ENCODE measurements at places on chromosomes 2 and 18. TPM values are rescaled to one million over a fixed set of nuclear protein-coding genes. Genes with fewer than 3 reads are reported as not detected.

- no peaks in the 10 kb centered on the region for H3K36me3 ChIP-seq
- H3K4me3 ChIP-seq = no peak overlapping the region
- no peak for DNase-seq
- H3K27me3 ChIP-seq = no peaks in the 10 kb centered on the region
Observed at GRCh38 chr2:16652296-16653082, 13.1 kb downstream of the CYRIA start.

Gene TCF4
- 18.6 TPM for total RNA-seq

Gene SLC4A5
- total RNA-seq = 1.5 TPM

Gene LYPD6
- 2.7 TPM for total RNA-seq

Gene MOGAT1
- total RNA-seq = 0.35 TPM

Gene KCNK3
- total RNA-seq = 29.2 TPM

DNA sequence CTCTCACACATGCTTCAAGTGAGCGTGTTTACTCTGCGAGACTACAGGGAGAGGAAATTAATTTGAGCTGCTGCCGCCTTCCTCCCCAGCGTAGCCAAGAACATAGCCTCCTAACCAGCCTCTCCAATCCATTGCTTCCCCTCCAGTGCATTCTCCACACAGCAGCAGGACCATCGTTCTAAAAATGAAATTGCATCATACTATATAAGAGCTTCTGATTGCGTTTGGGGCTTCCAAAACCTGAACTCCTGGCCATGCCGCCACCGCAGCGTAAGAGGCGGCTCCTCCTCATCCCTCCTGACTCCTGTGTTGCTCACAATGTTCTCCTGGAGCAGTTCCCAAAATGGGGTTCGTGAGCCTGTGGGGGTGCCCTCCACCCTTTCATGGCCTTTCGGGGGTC is 142.1 kb downstream of the MYT1L start:
- no peak overlapping the region for H3K4me3 ChIP-seq
- no peaks in the 10 kb centered on the region for H3K4me1 ChIP-seq
- H3K27ac ChIP-seq = no peak overlapping the region
- H3K27me3 ChIP-seq = no peaks in the 10 kb centered on the region
- DNase-seq = no peak
- H3K36me3 ChIP-seq = no peaks in the 10 kb centered on the region

- H3K4me3 ChIP-seq = no peak overlapping the region
- peaks cover 3% of the 10 kb centered on the region for H3K27me3 ChIP-seq
- H3K36me3 ChIP-seq = no peaks in the 10 kb centered on the region
- no peaks in the 10 kb centered on the region for H3K4me1 ChIP-seq
- H3K27ac ChIP-seq = no peak overlapping the region
Observed at GRCh38 chr18:37529863-37530262, 35.7 kb downstream of the CELF4 start.

Gene SERPINB4
- total RNA-seq = not detected

GRCh38 chr18:6979954-6980353 is 137.6 kb downstream of the LAMA1 start:
- H3K27me3 ChIP-seq = no peaks in the 10 kb centered on the region
- H3K27ac ChIP-seq = no peak overlapping the region
- no peak for DNase-seq
- H3K36me3 ChIP-seq = no peaks in the 10 kb centered on the region
- H3K4me3 ChIP-seq = no peak overlapping the region
- no peaks in the 10 kb centered on the region for H3K4me1 ChIP-seq

DNA sequence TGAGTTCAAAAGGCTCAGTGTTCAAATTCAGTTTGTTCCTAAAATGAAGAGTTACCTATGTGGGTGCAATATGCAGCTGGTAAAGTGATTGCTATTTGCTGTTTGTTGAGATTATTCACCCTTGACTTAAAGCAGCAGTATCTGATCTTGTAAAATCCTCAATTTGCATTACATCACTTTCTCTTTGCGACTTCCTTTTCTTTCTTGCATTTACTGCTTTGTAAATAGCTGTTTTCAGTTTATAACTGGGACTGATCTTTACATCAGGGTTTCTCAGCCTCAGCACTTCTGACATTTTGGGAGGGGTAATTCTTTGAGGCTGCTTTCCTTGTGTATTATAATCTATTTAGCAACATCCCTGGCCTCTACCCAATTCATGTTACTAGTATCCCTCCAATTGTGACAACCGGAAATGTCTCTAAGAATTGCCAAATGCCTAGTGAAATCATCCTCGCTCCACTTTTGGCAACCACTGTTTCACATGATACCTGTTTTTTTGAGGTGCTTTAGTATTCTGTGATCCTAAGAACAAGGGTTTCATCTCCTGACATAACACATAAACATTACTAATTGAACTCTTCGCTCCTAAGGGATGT is 12.1 kb upstream of the ERCC3 start:
- H3K27ac ChIP-seq = no peak overlapping the region
- no peaks in the 10 kb centered on the region for H3K27me3 ChIP-seq

Gene PIEZO2
- total RNA-seq = 3.2 TPM

Gene RFTN2
- total RNA-seq = 7.6 TPM

DNA sequence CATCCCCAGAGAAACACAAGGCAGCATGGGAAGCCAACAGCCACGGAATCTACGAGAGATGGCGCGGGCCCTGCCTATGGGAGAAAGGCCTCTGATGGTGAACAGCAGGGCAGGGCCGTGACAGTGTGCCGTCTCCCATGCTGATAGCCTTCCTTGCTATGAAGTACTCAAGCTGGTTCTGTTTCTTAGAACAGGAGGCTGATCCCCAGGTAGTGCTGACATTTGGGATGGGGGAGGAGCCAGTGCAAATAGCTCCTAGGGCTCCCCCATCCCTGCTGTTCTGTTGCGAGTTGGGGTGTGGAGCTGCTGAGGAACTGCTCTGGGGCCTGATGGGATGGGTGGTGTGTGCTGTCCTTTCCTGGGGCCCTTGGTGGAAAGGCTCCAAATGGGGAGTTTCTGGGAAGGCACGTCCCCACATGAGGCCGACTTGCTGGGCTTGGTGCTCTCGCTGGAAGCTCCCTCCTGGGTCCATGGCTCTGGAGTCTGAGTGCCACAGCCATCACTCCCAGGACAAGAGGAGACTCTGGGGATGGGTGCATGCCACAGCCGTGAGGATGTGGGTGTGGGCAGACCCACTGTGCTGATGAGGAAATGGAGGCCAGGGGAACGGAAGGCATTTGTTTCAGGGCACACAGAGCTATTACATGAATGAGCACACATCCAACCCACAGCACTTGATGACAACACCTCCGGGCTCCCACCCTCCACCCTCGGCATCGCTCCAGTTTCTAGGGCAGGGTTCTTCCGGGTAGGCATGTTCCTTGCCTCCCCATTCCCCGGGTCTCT is 246.8 kb downstream of the HDAC4 start:
- peak; percentile 34 for DNase-seq
- no peak overlapping the region for H3K4me3 ChIP-seq
- no peak overlapping the region for H3K27ac ChIP-seq
- H3K4me1 ChIP-seq = no peaks in the 10 kb centered on the region
- no peaks in the 10 kb centered on the region for H3K27me3 ChIP-seq

- H3K4me1 ChIP-seq = no peaks in the 10 kb centered on the region
- no peak overlapping the region for H3K27ac ChIP-seq
- DNase-seq = no peak
- no peak overlapping the region for H3K4me3 ChIP-seq
- H3K36me3 ChIP-seq = no peaks in the 10 kb centered on the region
- no peaks in the 10 kb centered on the region for H3K27me3 ChIP-seq
Observed at GRCh38 chr18:78639006-78639950, 340.3 kb upstream of the SALL3 start.

DNA sequence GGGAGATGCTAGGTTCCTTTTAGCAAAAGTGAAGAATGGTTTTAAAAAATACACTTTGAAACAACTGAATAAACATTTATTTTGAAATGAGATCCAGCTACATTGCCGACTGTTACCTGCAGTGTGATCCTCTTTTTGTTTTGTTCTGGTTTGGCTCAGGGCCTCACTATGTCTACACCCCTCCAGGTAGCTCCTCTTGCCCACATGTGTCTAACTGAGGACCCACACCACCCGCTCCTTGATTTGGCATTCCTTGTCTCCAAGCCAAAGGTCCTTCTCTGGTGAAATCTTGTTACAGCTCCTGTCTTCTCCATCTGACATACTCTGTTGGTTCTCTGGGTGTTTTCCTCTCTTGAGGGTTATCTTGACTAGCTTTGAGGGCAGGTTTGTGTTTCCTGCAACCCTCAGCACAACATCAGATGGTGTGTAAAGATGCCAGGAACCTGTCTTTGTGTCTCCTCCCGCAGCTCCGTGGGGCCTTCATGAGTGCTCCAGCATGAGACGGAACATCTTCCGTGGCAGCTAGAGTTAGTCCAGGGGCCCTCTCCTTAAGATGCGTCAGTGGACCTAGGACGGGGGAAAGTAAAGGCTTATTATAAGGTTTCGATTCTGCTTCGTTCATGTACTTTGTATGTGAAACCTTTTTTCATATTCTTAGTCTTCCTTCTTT is 32.1 kb downstream of the MAP4K4 start:
- no peaks in the 10 kb centered on the region for H3K36me3 ChIP-seq
- H3K27ac ChIP-seq = no peak overlapping the region
- peaks cover 10% of the 10 kb centered on the region for H3K4me1 ChIP-seq
- H3K4me3 ChIP-seq = no peak overlapping the region
- no peaks in the 10 kb centered on the region for H3K27me3 ChIP-seq

Gene HAAO
- 24.8 TPM for total RNA-seq

- H3K4me3 ChIP-seq = no peak overlapping the region
- no peak for DNase-seq
- H3K36me3 ChIP-seq = peaks cover 65% of the 10 kb centered on the region
- no peak overlapping the region for H3K27ac ChIP-seq
Observed at GRCh38 chr2:189566046-189566445, 14.5 kb downstream of the SLC40A1 start.

- DNase-seq = no peak
- no peak overlapping the region for H3K27ac ChIP-seq
- H3K4me3 ChIP-seq = no peak overlapping the region
- H3K4me1 ChIP-seq = no peaks in the 10 kb centered on the region
- H3K27me3 ChIP-seq = no peaks in the 10 kb centered on the region
- no peaks in the 10 kb centered on the region for H3K36me3 ChIP-seq
Observed at GRCh38 chr2:20682167-20682920, 15.4 kb downstream of the GDF7 start.

Gene PSD4
- 22.3 TPM for total RNA-seq

DNA sequence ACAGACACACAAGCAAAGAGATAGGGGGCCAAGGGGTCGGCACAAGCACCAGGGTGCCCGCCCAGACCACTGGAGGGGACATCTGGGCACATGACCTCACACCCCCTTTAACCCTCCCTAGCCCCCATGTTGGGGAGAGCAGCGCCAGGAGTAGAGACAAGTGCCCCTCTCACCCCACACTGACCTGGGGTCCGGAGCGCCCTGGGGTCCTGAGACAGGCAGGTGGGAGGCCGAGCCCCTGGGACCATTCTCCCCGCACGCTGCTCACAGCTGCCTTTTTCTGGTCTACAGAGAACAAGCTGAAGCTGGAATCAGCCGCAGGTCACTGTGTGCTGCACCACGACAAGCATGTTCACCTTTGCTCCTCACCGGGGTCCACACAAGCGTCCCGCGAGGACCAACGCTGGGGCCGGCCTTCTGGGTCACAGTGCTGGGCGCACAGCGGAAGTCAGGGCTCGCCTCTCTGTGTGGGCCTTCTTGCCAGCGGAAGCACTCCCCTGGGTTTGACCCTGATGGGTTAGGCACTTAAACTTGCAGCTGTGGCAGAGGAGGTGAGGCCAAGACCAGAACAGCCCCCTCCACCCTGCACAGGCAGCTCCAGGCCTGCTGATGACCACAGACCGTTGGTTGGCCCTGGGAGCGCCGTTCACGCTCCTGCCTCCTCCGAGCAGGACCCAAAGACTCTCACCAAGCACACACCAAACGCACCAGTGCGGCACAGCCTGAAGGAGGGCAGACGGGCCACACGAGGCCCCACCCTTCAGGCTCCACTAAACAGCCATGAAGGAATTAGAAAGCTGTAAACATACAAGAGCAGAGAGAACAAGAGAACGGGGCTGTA is 275.3 kb downstream of the EIPR1 start:
- no peak for DNase-seq
- H3K36me3 ChIP-seq = no peaks in the 10 kb centered on the region
- H3K4me1 ChIP-seq = no peaks in the 10 kb centered on the region
- H3K27me3 ChIP-seq = no peaks in the 10 kb centered on the region

GRCh38 chr2:84478867-84479266 is 19.8 kb upstream of the SUCLG1 start:
- no peaks in the 10 kb centered on the region for H3K4me1 ChIP-seq
- no peak overlapping the region for H3K27ac ChIP-seq
- no peaks in the 10 kb centered on the region for H3K36me3 ChIP-seq
- DNase-seq = no peak
- no peaks in the 10 kb centered on the region for H3K27me3 ChIP-seq

DNA sequence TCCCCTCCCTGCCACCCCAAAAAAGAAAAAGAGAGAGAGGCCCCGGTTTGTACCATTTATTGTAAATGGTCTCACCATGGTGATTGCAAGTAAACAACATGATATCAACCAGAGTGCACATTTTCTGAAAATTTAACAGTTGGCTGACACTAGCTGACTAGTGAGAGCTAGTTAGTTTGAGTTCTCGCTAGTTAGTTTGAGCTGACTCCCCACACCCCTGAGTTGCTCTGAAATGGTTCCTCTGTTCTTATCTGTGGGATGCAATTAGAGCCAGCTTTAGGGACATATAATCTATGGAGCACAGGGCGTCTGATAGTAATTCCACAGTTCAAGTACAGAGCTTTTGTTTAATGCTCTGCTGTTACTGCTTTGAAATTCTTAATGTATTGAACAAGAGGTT is 13.1 kb downstream of the CASP10 start:
- H3K4me3 ChIP-seq = no peak overlapping the region
- H3K4me1 ChIP-seq = no peaks in the 10 kb centered on the region
- H3K27me3 ChIP-seq = no peaks in the 10 kb centered on the region
- H3K36me3 ChIP-seq = no peaks in the 10 kb centered on the region
- no peak for DNase-seq

Data from pancreas (tissue), 10 donors.